ENCODE measurements at places on chromosomes 11 and 22.

DNA sequence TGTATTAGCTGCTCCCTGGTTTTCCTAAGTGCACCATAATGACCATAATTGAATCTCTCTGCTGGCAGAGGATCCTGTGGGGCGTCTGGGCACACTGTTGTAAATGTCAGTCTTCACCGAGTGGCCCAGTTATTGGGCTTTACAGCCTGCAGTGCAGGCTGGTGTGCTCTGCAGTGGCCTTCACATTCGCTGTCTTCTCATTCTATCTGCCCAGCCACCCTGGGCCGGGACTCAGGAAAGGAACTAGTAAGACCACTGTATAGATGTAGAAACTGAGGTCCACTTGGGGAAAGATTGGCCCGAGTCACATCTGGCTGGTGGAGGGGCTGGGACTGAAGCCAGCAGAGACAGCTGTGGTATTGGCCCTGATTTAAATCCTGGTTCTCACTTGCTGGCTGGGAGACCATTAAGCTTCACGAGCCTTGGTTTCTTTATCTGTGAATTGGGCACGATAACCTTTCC lies 49.3 kb downstream of the TSPAN18 start:
- no peaks in the 10 kb centered on the region for H3K27me3 ChIP-seq
- no peak for DNase-seq
- no peak overlapping the region for H3K27ac ChIP-seq
- H3K4me3 ChIP-seq = no peak overlapping the region

GRCh38 chr11:67632175-67632981 lies 2.6 kb upstream of the NUDT8 start:
- DNase-seq = no peak
- H3K27ac ChIP-seq = no peak overlapping the region
- peaks cover 21% of the 10 kb centered on the region for H3K4me1 ChIP-seq
- H3K36me3 ChIP-seq = no peaks in the 10 kb centered on the region
- H3K4me3 ChIP-seq = no peak overlapping the region

DNA sequence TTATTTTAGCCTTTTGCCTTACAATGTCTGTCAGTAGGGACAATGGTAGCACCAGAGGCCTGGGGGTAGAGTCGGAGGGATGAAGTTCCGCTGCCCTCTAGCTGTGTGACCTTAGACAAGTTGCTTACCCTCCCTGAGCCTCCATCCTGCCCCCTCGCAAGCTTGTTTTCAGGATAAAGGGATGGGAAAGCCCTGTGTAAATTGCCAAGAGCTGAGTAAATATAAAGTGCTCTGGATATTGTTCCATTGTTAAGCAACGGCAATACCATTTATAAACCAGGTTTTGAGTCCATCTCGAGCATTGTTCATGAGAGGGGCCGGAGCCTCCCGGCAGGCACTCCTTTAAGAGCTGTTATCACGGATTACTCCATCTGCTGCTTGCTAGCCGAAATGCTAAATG lies 72.9 kb downstream of the ZBTB16 start:
- DNase-seq = no peak
- no peak overlapping the region for H3K4me3 ChIP-seq
- no peaks in the 10 kb centered on the region for H3K4me1 ChIP-seq

DNA sequence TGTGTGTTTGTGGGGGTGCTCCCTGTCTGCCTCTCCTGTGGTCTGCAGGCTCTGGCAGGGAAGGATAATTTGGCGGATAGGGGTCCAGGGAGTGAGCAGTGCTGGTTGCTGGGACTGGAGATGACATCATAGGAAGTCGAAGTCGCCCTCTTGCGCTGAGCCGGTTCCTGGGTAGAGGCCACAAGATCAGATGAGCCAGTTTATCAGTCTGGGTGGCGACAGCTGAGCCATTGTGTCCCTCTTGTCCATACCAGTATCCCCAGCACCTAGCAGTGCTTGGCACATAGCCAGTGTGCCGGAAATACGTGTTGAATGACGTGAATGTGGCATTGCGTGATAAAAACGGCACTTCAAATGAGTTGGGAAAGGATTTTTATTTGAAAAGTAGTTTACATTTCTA lies 9.8 kb downstream of the APOL5 start:
- H3K4me3 ChIP-seq = no peak overlapping the region
- 0 out of 2 replicates have a peak, but pooled peaks cover 2% of the 10 kb centered on the region for H3K27me3 ChIP-seq
- H3K36me3 ChIP-seq = no peaks in the 10 kb centered on the region
- no peaks in the 10 kb centered on the region for H3K4me1 ChIP-seq
- no peak for DNase-seq

DNA sequence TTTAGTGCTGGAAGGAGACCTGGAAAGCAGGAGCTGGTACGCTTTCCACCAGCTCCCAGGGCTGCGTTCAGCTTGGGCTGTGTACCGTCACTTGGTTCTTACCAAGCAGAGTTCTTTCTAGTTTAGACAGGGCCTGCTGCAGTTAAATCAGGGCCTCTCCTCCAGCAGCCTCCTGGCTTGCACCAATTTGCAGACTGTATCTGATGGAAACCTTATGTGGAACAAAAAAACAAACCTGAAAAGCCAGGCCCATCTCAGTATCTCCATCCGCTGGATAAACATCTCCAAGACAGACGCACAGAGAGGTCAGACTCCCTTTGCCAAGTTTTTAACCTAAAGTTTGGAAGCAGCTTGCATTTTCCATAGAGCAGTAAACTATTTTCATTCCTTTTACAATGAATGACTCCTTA lies 288.6 kb upstream of the SORL1-AS1 start:
- no peak overlapping the region for H3K4me3 ChIP-seq
- no peaks in the 10 kb centered on the region for H3K36me3 ChIP-seq
- DNase-seq = no peak
- H3K4me1 ChIP-seq = no peaks in the 10 kb centered on the region
- H3K27ac ChIP-seq = no peak overlapping the region
